ENCODE measurements at places on chromosomes 13 and 19.

DNA sequence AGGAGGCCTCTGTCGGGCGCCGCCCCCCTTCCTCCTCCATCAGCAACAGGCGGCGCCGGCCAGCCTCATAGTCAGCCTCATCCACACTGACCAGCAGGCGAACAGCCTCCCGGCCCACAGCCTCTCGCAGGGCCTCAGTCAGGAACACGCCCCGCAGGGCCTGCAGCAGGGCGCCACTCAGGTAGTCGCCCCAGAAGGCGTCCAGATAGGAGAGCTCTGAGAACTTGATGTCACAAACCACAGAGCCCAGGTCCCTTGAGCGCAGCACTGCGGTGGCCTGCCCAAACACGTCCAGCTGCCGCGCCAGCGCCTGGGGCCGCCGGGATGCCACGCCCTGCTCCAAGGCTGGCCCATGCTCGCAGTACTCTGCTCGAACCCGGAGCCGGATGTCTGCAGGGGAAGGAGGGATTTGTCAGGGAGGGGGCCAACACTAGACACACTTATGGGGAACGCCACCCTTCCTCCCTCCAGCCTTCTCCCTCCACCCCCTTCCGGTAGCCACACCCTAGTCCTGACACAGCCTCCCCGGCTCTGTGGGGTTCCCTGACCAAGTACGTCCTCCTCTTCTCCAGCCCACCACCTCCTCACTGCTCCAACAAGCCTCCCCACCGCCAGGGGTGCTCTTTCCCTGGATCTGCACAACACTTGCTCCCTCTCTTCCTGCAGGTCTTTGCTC lies 17.9 kb downstream of the DEDD2 start:
- no peak for DNase-seq

GRCh38 chr19:38850976-38851621 lies 1.3 kb upstream of the HNRNPL start:
- DNase-seq: no peak

- DNase-seq: peak; percentile 51
These were observed 126.5 kb downstream of the NALCN start for GRCh38 chr13:101289764-101290163.

DNA sequence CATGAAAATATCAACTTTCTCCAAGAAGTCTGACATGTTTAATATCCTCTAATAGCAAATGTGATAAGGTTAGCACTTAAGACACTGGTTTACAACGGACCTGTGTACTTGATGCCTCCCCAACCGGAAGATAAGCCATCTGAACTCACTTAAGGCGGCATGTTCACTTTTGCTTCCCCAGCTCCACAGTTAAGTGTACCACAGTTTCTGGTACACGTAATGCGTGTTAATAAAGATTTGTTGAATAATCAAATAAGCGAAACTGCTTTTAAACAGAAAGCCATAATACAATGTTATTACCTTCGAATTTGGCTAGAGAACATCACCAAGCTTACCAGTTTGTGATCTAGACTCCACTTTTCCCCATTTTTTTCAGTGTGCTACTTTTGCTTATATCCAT lies 1.4 kb upstream of the PAN3 start:
- no peak for DNase-seq

DNA sequence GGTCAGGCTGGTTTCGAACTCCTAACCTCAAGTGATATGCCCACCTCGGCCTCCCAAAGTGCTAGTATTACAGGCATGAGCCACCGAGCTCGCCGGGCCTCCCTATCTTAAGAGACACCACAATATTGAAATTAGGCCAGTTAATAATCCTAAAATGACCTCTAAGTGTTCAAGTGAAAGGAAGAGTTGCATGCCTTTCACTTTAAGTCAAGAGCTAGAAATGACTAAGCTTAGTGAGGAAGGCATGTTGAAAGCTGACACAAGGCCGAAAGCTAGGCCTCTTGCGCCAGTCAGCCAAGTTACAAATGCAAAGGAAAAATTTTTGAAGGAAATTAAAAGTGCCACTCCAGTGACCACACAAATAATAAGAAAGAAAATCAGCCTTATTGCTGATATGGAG lies 144.5 kb upstream of the FNDC3A start:
- DNase-seq: no peak

All from HAP-1 (cell line).